ENCODE measurements at places on chromosomes 2 and 18. TPM values are rescaled to one million over a fixed set of nuclear protein-coding genes. Genes with fewer than 3 reads are reported as not detected.

GRCh38 chr2:201320701-201321100 is 36.4 kb downstream of the FLACC1 start:
- no peak for DNase-seq

DNA sequence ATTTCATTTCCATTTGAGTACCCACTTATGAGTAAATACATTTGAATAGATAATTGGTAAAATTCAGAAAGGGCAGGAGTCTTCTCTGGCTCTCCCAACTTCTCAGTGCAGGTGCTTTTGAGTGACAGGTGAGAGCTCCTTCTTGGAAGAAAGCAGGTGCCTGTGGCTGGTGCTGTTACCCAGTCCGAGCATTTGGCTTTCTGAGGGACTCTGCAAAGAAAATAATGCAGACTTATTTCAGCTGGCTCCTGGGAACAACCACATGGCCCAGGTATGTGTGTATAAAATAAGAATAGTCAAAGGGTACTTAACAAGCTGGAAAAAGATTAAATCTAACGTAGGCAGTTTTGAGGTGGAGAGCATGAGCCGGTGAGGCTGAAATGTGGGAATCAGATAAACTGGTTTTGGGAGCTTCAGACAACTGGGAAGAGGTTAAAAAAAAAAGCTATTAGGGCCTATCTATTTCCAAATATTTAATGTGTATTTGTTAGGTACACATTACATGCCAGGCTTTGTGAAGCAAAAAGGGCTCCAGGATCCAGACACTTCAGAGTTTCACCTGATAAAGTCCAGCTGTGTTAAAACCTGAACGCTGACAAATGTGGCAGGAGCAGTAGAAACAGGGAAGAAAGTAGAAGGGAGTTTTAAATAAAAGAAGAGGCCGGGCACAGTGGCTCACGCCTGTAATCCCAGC is 20.6 kb downstream of the ZNF236 start:
- DNase-seq = peak; percentile 60

GRCh38 chr2:196851088-196851487 is 41.9 kb upstream of the C2orf66 start:
- DNase-seq = no peak

DNA sequence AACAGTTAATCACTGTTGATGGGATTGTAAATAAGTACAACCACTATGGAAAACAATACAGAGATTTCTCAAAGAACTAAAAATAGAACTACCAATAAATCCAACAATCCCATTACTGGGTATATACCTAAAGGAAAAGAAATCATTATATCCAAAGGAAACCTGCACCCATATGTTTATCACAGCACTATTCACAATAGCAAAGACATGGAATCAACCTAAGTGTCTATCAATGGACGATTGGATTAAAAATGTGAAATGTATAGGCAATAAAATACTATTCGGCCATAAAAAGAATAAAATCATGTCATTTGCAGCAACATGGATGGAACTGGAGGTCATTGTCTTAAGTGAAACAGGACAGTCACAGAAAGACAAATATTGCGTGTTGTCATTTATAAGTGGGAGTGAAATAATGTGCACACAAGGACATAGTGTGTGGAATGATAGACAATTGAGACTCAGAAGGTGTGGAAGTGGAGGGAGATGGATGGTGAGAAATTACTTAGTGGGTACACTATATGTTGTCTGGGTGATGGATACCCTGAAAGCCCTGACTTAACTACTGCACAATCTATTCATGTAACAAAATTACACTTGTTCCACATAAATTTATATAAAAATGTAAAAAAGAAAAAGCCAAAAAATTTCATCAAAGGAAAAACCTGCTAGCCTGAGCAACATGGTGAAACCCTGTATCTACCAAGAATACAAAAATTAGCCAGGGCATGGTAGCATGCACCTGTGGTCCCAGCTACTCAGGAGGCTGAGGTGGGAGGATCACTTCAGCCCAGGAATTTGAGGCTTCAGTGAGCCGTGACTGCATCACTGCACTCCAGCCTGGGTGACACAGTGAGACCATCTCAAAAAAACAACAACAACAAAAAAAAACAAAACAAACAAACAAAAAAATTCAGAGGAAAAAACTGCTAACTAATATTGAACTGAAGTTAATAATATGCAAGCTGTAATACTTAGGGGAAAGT is 12.6 kb downstream of the APOB start:
- no peak for DNase-seq

- no peak for DNase-seq
Observed at GRCh38 chr2:140797718-140798117, 1333.1 kb downstream of the LRP1B start.

DNA sequence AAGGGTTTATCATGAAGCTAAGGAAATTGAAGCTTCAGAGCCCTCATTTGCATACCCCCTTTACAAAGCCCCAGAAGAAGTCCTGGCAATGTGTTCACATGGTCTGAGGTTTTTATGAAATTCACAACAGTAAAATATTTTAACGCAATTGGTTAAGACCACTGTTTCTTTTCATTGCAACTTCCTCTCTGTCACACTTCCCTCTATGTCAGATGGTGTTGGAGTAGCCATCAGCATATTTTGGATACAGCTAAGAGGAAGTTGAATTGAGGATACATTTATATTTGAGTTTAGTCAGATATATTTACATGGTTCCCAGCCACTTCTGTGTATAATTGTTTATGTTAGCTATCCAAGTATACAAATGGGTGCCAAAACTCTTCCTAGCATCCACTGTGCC is 170.0 kb downstream of the TXNL1 start:
- DNase-seq = no peak

DNA sequence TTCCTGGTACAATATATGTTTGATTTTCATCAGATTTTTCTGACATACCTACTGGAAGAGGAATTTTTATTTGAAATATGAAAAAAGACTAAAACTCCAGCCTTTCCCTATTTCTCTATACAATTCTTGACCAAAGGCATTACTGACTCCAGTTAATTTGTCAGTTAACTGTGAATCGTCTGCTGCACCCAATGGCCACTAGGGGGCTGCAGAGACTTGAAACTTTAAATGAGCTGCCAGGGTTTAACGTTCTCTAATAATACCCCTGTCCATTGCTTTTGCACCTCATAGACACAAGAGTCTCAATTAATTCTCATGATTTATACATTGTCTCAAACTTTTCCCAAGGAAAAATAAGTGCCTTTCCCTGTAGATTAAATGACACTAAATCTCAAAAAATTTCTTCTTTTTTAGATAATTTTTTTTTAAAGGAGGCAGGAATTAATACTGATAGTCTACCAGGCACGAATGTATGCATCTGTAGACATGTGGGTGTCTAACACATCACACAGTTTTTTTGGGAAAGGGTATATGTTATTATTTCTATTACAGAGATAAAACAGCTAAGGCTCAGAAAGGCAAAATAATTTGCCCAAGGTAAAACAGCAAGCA is 1.8 kb upstream of the ALK start:
- peak; percentile 61 for DNase-seq

GRCh38 chr18:48933578-48934414 is 17.0 kb downstream of the SMAD7 start:
- peak; percentile 45 for DNase-seq

- DNase-seq = no peak
Observed at GRCh38 chr2:118102433-118103082, 14.3 kb downstream of the INSIG2 start.

DNA sequence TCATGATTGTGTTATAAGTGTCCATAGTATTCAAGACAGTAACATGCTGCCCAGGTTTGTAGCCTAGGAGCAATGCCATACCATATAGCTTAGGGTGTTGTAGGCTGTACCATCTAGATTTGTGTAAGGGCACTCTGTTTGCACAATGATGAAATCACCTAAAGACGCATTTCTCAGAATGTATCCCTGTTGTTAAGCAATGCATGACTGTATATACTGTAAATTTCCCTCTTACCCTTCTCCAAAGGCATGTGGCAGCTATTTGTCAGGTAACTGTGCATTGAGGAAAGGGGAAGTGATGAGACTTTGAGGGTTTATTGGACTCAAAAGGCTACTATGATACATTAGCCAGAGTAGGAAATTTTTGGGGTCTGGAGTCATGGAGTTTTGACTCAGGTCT is 180.8 kb downstream of the VAPA start:
- DNase-seq = no peak

GRCh38 chr2:498493-499178 is 178.6 kb downstream of the TMEM18 start:
- no peak for DNase-seq

DNA sequence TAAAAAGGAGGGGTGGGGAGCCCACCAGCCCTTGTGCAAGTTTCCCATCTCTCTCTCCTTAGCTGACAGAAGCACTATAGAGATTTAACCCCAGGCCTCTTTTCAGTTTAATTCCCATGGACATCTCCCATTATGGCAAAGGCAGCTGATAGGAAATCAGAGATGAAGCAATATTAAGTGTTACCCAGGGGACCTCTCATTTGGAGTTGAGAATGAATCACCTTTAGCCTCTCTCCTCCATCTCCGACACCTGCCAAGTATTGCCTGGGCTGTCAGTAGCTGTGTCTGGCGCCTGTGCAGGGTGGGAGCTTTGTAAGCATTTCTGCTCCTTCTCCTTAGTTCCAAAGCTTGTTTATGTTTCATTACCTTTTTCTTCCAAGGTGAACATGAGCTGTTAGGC is 109.0 kb downstream of the AQP4 start:
- no peak for DNase-seq

- no peak for DNase-seq
Observed at GRCh38 chr2:832635-833034, 118.0 kb upstream of the SNTG2 start.

GRCh38 chr2:117785740-117786139 is 28.8 kb upstream of the DDX18 start:
- DNase-seq = peak; percentile 79

DNA sequence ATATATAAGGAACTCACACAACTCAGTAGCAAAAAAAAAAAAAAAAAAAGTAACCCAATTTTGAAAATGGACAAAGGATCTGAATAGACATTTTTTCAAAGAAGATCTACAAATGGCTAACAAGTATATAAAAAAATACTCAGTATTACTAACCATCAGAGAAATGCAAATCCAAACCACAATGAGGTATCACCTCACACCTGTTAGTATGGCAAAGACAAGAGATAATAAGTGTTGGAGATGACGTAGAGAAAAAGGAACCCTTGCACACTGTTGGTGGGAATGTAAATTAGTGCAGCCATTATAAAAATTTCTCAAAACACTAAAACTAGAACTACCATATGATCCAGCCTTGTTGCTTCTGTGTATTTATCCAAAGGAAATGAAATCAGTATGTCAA is 5.8 kb upstream of the CNDP1 start:
- no peak for DNase-seq

DNA sequence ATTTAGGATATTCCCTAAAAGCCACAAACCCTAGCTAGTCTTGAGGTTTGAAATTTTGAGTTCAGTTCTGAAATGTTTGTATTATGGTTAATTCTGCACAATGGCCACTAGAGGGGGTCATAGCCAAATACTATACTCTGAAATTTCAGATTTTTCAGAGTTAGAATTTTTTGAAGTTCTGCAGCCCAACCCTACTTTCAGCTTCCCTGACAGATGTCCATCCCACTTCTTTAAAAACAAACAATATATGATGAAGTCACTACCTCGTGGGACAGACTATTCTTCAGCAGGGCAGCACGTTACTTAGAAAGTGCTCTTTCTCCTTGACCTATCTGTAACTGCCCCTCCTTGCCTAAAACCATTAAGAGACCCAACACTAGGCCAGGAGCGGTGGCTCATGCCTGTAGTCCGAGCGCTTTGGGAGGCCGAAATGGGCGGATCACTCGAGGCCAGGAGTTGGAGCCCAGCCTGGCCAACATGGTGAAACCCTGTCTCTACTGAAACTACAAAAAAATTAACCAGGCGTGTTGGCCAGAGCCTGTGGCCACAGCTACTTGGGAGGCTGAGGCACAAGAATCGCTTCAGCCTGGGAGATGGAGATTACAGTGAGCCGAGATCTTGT is 48.2 kb upstream of the PAPOLG start:
- peak; percentile 62 for DNase-seq

- DNase-seq = no peak
Observed at GRCh38 chr2:235162837-235163197, 211.0 kb downstream of the SH3BP4 start.

- DNase-seq = no peak
Observed at GRCh38 chr2:220154304-220154703, 526.9 kb downstream of the SLC4A3 start.

DNA sequence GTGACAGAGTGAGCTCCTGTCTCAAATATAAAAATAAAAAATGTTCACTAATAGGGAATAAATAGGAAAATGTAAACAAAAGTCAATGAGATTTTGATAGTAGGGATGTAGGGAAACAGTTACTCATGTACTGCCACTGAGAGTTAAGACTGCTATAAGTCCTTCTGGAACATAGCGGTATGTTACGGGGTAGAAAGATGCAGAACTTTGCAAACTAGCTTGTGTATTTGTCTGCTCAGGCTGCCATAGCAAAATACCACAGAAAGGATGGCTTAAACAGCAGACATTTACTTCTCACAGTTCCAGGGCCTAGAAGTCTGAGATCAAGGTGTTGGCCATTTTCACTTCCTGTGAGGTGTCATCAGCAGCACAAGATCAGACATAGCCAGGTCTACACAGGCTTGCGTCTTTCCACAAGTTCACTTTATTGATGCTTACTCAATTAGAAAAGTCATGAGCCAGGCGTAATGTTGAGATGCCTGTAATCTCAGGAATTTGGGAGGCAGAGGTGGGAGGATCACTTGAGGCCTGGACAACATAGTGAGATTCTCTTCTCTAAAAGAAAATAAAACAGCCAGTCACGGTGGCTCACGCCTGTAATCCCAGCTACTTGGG is 8.8 kb downstream of the TXNDC2 start:
- DNase-seq = no peak

DNA sequence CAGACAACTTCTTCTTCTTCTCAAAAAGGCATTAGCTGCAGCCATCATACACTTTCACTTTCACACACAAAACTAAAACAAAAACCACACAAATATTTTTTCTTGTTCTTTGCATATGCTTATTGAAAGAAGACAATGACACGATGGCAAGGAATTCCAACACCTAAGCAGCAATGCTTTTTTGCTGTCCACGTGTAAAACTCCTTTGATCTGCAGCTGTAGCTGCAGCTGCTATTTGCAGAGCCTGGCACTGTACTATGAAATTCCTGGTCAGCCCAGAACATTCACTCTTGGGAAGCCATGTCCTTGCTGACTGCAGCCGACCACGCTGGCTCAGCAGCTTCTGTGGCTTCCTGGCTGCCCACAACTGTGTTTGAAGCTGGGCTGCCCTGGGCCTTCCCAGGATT is 316.2 kb downstream of the CDH2 start:
- no peak for DNase-seq

- no peak for DNase-seq
Observed at GRCh38 chr2:96144481-96145035, 682 bp downstream of the DUSP2 start.

Gene GPR55
- 0.13 TPM for polyA plus RNA-seq

Gene GCC2
- 5.2 TPM for polyA plus RNA-seq

Gene CFAP65
- polyA plus RNA-seq = not detected

Gene AKAIN1
- polyA plus RNA-seq = not detected

Gene C2orf66
- polyA plus RNA-seq = not detected

Gene CTAGE1
- not detected for polyA plus RNA-seq

Gene SNRNP200
- 67.1 TPM for polyA plus RNA-seq

Gene LINC00305
- polyA plus RNA-seq = not detected

Gene EDAR
- polyA plus RNA-seq = 0.93 TPM

Gene PAX3
- polyA plus RNA-seq = not detected

Gene DYNAP
- 3.9 TPM for polyA plus RNA-seq

Gene ATG16L1
- polyA plus RNA-seq = 11.6 TPM

Gene SMYD1
- 0.12 TPM for polyA plus RNA-seq
